ENCODE measurements at places on chromosomes 2 and 18.

- DNase-seq, result no peak
Measured at GRCh38 chr2:159077869-159078268, 109.4 kb downstream of the TANC1 start.

DNA sequence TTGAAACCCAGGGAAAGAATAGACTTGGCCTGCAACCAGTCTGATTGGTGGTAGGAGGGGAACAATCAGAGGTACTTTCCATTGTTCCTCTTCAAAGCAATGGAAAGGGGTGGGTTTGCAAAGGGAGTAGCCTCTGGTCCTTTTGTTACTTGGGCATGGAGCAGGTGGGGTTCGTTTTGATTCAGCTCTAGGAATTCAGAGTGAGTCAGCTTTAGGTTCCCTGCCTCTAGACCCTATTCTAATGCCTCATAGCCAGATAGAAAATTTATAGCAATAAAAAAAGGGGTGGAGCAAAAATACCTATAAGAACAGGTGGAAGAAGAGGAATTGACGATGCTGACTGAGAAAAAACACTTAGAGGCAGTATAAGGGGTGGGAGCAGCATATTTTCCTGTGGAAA, 636.4 kb downstream of the PLCL1 start:
- DNase-seq, result no peak

DNA sequence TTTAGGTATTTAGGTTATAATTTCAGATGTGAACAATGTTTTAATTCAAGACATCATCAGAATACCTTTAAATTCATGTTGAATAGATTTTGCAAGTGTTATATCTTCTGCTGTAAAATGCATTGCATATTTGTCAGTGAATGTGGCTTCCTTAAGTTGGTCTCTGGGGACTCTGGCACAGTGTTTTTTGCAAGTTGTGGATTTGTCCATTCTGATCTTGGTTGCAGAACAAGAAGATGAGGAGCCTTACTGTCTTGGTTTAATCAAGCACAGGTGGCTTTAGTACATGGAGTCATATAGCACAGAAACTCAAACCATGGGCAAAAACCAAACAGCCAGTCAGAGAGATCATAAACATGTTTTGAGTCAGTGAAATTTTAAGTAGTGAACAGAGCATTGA, 135.7 kb downstream of the ARHGAP28 start:
- no peak for DNase-seq

GRCh38 chr18:80143881-80144280, 34.8 kb downstream of the ADNP2 start:
- DNase-seq, result no peak

DNA sequence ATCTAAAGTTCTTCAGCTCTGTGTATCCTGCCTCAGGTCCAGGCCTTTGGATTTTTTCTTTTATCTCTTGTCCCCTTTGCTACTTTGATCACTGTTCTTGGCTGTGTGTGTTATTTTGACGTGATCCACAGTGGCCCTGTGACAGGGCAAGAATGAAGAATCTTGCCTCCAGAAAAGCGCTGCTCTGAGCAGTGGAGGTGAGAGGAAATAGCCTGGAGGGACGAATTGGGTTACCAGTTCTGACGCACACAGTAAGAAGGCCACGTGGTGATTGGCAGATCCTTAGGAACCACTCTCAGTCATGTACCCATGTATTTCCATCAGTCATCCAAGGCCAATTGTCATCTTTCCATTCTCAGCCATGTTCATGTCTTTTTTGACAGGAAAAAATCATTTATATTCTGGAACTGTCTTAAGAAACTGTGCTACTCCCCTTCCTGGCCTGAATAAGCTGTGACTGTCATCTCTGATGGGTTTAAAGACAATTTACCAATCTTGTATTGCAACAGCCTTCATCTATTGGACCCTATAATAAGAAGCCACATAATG, 47.6 kb downstream of the MAPK4 start:
- DNase-seq, result no peak

- DNase-seq, result no peak
Measured at GRCh38 chr2:50484371-50484770, 547.6 kb downstream of the NRXN1 start.

DNA sequence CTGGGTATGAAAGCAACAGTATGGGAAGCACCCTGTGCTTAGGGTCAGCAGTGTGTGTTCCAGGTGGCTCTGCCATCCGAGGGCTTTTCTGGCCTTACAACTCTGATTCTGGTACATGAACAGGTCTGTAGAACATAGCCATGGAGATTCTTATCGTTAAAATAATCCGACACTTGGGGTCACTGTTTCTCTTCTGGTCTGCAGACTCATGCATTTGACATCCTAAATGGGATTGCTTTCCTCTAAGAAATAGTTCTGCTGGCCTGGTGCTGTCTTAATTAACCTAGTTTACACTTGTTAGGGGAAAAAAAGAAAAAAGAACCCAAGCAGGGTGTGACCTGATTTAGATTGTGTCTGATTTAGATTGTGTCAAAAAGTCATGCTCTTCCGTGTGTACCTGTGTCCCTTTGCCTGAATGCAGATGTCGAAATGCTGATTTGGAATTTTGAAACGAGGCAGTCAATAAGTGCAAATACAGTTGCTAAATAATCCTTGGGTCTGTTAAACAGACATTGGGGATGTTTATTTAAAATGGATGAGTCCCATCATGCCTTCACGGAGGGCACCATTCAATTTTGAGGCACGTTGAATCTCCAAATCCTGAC, 59.6 kb downstream of the TRPM8 start:
- no peak for DNase-seq

DNA sequence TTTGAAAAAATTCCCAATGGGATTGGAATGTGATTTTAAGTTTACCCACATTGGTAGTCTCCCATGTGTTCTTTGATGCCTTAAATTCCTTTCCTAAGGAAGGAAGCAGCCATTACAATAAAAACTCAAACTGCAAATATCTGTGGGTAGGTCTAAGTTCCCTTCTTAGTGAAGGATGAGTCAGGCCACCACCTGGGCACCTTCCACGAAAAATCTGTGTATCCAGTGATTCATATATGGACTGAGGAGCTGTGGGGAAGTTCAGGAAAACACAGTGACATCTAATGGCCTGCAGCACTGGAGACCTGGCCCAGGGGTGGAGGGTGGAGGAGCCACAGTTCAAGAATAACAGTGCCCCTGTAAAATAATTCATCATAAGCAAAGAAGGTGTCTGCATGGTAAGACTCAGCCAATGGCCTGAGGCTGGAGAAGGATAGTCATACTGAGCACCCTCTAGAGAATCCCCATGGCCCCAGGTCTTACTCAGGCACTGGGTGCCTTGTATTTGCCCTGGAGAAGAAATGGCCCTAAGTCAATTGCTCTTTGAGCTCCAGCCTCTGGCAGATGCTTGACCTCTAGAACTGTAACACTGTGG, 248.6 kb downstream of the SP3 start:
- DNase-seq, result no peak

DNA sequence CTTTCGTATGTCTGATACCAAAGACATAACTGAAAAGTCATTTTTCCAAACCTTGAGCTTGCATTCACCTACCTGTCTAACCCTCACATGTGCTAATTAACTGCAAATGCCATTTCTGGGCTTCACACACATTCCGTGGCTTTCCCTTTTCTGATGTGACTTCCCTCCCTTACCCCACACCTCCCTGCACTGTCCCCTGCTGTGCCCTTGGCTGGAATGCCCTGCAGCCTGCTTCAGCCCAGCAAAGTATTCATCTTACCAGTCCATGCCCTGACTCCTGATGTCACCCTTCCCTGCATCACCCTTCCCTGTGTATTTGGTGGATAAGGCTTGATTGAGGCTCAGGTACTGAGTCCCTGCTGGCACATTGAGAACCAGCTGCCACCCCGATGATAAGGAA, 12.2 kb downstream of the RETSAT start:
- DNase-seq, result no peak

DNA sequence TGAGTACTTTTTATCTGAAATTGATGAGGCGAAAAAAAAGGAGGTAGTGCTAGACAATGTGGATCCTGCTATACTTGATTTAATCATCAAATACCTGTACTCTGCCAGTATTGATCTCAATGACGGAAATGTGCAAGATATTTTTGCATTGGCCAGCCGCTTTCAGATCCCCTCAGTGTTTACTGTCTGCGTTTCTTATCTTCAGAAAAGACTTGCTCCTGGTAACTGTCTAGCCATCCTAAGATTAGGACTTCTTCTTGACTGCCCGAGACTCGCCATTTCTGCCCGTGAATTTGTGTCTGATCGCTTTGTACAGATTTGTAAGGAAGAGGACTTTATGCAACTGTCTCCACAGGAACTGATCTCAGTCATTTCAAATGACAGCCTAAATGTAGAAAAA, 453 bp downstream of the KLHL41 start:
- no peak for DNase-seq

DNA sequence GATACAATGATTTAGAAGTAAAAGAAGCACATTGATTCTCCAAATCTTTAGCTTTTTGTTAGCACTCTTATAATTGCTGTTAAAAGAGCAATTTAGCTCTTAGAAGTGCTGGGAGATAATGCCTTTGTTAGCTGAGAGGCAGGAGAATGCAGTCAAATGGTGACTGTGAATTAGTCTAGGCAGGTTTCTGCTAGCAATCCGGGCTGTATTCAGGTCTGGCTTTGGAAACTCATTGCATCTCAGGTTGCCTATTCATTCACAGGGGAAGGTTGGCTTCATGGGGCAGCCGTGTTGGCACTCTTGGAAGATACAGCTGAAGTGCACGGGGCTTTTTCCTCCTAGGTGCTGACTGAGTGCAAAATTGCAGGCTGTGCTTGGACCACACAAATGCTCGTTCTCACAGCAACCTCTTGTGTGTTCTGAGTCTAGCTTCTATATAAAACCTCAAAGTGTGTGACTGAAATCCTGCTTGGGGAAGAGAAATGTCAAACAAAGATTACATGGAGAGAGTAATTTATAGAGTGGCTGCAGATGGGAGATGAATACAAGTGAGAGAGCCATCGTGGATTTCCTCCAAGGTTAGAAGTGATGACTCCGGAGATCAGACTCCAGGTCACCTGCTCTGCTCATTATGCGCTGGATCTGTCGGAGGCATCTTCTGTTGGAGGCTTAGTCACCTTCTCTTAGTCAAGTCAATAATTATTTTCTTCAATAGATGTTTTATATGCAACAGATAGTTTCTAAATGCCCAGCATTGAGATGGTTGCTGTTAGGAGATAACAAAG, 167.8 kb downstream of the PMAIP1 start:
- DNase-seq, result no peak

DNA sequence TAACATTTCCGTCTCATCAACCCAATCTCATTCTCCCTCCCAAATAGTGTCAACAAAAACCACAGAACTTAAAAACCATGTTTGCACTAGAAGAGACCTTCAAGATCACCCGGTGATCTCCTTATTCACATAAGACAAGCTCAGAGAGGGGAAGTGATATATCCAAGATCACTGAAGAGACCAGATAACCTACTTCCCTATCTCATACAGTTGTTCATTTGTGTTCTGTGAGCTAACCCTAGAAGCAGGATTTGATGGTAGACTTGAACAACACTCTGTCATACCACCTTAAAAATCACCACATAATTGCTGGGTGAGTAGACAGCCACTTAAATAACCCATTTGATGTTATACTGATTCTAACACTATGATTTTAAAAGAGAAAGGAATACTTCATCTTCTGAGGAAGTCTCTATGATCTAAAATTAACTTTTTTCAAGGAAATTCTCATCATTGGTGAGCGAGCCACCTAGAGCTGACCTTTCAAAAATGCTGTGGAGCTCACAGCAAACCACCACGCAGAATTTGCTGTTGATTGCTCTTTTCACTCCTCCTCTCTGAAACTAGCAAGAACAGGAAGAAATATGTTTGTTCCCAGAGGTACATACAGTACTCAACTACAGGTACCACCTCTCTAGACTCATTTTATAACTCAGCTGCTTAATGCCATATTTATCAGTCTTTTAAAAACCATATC, 15.1 kb downstream of the AAK1 start:
- no peak for DNase-seq

DNA sequence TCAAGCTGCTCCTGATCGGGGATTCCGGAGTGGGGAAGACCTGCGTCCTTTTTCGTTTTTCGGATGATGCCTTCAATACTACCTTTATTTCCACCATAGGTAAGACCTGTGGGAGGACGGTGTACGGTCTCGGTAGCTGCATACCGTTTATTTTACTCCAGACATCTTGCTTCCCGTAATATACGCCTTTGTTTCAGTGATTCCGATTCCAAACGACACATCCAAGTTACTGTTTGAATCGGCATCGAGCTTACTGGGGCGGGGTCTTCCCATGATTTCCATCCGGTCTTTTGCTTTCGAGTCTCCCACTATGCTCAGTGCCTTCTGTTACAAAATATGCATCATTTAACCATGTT, 731 bp downstream of the RAB10 start:
- DNase-seq, result no peak

DNA sequence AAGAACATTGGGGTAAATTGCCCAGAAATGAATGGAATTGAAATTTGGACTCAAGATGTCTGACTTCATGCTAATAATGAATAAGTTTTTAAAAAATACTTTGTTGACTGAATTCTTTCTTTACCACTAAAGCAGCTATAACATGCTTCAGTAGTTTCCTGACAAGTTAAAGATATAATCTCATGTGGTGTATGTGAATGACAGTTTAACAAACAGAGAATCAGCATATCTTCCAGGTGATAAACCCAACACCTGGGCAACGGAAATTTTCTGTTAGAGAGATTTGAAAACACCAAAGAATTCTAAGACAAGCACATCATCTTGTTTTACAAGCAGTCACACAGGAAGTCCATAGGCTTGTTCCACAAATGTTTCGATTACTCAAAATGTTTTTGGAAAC, 372.6 kb upstream of the VRK2 start:
- no peak for DNase-seq

GRCh38 chr2:118584877-118585276, 262.6 kb downstream of the EN1 start:
- DNase-seq, result no peak

- no peak for DNase-seq
Measured at GRCh38 chr2:135245071-135245470, 193.0 kb downstream of the RAB3GAP1 start.

DNA sequence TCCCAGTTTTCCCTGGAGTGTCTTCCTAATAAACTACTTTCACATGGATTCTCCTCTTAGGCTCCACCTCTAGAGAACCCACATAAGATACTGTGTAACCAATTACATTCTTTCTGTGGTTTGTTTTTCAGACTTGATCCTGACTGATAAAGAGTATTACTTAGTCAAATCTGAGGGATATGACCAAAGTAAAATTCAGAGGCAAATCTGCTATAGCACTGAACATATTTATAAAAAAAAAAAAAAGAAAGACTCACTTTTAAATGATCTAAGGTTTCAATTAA, 13.9 kb downstream of the CKAP2L start:
- DNase-seq, result no peak

GRCh38 chr2:117942551-117942950, 71.3 kb downstream of the CCDC93 start:
- no peak for DNase-seq

GRCh38 chr2:20604951-20605381, 45.9 kb downstream of the HS1BP3 start:
- no peak for DNase-seq

- DNase-seq, result no peak
Measured at GRCh38 chr2:236857781-236858180, 227.9 kb upstream of the COPS8 start.
